Ovary (tissue), 10 donors: ENCODE measurements at places on chromosomes 2 and 18. TPM values are rescaled to one million over a fixed set of nuclear protein-coding genes. Genes with fewer than 3 reads are reported as not detected.

- DNase-seq: no peak
Observed at GRCh38 chr2:950080-950966, at the start of gene SNTG2. Gene SNTG2, plus strand, starts transcription at chr2:950849. Its CDS starts 148 bp downstream, at chr2:950997.

- DNase-seq: no peak
Observed at GRCh38 chr2:25127646-25128045, 40.7 kb downstream of the POMC start.

GRCh38 chr2:116687371-116687770 lies 1127.1 kb upstream of the DDX18 start:
- DNase-seq: no peak

The ZAP70 gene
- total RNA-seq: 1.6 TPM

DNA sequence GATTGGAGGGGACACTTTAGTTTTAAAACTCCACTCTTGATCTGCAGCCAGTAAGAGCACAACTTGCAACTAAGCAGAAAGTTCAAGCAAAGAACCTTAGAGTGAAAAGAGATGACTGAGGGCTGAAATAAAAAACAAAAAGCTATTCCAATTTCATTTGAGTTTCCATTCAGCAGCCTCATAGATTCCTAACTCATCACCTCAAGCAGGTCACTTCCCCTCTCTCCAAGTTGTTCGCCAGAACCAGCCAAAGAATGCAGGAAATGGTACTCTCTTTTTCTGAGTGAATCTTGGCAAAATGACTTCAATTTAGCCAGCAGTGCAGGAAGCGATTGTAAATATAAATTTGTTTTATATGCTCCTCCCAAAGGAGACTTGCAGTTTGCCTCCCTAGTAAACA lies 213.3 kb downstream of the SETBP1 start:
- DNase-seq: no peak
